Right hindlimb (tissue), 1 donor: ENCODE measurements at places on chromosomes 11 and 22.

DNA sequence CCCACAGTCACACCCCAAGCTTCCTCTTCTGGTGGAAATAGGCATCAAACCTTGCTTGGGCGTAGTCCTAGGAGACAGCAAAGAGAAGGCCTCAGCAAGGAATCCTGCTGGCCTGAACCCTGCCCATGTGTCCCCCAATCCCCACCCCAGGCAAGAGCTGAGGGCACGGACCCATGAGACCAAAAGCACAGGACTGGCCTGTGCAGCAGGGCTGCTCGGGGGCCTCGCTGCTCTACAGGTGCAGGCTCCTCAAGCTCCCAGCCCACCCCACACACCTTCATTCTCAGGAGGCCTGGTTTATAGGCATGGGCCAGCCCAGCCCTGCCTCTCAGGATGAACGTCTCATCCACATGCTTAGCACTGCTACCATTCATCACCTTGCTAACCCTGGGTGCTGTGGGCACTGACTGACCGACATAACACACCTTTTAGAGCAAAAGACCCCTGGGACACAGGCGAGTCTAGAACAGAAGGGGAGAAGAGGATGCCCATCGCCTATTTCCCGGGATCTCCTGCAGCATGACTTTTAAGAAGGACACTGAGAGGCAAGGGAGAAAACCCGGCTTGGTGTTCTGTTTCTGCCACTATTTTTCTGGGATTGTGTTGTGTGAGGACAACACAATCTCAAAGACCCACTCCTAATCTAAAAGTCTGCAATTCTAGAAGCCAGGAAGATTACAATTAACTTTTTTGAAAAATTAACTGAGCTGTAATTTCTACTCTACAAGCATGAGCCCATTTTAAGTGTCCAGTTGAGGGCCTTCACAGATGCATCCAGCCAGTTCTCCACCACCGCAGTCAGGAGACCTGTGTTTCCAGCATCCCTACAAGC, 15.4 kb downstream of the TCIRG1 start:
- no peak for DNase-seq

GRCh38 chr11:59754859-59755700, at the start of gene STX3:
TSS of gene STX3 (plus strand) at chr11:59755376. CDS start at chr11:59755606, 230 bp downstream.
- DNase-seq = peak; percentile 45

- DNase-seq = no peak
Observed at GRCh38 chr22:22030493-22031182, 48.1 kb upstream of the TOP3B start.

DNA sequence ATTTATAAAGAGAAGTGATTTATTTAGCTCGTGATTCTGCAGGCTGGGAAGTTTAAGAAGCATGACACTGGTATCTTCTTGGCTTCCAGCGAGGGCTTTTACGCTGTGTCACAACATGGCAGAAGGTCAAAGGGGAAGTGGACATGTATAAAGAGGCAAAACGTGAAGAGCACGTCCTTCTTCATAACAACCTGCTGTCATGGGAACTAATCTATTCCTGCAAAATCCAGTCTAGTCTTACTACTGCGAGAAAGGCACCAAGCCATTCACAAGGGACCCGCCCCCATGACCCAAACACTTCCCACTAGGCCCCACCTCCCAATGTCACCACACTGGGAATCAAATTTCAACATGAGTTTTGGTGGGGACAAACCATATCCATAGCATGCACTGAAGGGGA, 58.3 kb downstream of the AMOTL1 start:
- DNase-seq = no peak

DNA sequence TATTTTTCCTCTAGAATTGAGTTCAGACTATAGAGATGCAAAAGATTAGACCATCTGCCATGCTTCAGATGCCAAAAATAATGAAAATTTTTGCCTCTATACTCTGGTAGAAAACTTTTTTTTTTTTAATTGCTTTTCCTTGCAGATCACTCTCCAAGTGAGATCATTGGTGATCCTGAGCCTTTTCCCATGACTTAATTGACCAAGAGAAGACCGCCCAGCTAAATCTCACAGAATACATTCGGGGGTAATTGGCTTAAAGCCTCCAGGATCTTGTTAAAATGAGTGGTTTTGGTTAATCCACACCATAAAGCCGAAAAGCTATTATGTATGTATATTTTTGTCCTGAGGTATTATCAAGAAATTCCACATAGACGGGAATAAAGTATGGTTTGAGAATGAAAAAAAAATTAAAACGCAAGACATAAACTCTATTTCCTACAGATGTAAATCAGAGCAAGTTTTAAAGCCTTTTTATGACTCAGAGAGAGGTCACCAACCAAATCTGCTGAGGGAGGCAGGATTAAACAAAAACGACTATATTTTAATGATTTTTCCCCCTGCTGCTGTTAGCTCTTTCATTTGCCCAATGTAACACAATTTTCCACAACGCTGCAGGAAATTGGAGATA, 64.0 kb downstream of the PARVA start:
- no peak for DNase-seq

DNA sequence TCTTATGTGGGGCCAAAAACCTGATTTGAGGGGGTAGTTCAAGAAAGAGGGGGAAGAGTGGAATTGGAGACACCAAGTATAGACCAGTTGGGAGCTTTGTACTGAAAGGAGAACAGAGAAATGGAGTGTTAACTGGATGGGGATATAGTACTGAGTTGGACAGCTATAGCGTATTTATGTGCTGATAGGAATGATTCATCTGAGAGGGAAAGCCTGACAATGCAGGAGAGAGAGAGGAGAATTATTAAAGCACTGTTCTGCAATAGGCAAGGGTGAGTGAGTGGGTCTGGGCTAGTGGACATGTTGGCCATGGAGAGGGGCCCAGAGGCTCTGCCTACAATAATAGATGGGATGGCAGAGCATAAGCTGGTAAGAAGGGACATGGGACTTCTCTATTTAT, 52.9 kb upstream of the PITPNB start:
- DNase-seq = no peak

DNA sequence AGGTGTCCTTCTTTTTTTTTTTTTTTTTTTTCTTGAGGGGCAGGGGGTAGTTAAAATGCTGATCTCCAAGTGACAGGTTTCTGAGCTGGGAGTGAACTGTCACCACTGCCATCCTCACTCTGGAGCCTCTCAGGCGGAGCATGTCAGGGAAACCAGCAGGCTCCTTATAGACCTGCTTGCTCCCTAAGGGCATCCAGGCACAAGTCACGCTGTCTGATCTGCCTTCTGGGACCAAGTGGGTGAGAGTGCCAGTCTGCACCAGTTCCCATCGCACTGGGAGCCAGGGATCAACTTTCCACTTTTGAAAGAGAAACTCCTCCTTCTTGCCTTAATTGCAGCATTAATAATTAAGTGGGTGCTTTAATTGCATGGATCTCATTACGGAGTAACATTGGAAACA, 537.9 kb upstream of the CADM1 start:
- no peak for DNase-seq

GRCh38 chr22:26463101-26463661, 20.4 kb downstream of the HPS4 start:
- DNase-seq = peak; percentile 51

GRCh38 chr11:118002541-118003423, 16.6 kb downstream of the IL10RA start:
- DNase-seq = peak; percentile 63

DNA sequence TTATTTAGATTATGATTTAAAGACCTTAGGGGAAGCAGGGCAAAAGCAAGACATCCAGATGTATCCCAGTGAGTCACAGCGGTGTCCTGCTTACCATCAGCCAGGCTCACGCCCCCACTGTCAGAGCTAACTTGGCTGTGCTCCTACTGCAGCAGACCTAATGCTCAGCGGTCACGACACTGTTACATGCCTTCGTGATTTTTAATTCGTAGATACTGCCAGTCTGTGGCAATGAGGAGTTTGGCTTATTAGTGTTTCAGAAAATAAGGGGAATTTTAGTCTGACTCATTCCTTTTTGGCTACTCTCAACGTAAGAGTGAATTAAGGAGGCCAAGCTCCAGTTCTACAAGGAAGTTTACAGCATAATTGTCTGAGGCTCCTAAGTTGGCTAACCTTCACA, 22.7 kb downstream of the EFCAB6 start:
- no peak for DNase-seq

DNA sequence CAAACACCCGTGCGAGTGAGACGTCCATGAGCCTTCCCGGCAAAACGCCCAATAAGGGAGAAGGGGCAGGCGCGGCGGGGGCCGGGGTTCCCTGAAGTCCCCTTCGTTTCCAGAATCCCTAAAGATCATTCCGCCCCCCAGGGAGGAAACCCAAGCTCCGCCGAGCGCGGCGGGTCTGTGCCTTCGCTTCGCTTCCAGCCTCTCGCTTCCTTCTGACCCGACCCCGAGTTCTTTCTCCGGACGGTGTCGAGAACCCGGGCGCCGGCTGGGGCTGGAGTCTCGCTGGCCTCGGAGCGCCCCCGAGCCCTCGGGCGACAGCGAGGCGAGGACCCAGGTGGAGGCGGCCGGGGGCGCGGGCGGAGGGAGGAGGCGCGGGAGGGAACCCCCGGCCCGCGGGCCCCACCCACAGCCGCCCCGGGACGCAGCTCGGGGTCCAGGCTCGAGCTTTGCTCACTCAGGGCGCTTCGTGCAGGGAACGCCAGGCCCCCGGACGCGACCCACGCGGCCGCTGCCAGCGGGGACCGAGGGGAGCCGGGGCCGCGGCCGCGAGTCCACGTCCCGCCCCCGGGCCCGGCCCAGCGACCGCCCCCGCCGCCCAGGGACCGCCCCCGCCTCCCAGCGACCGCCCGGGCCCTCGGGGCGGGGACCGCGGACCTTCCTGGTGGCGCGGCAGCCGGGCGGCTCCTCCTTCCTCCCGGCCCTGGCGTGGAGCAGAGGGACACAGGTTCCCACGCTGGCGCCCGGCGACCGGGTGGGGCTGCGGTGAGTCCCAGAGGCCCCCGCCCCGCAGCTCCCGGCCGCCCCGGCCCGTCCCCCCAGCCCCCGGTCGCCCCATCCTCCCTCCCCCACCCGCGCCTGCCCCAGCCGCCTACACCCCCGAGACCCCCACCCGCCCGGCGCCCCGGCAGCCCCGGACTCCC, at the start of gene PGGHG:
PGGHG (plus strand) TSS at position 649 of the 920 bp plus-strand sequence. CDS start 691 bp downstream, outside the sequence.
- DNase-seq = peak; percentile 56
